ENCODE measurements at places on chromosomes 12 and 14.

DNA sequence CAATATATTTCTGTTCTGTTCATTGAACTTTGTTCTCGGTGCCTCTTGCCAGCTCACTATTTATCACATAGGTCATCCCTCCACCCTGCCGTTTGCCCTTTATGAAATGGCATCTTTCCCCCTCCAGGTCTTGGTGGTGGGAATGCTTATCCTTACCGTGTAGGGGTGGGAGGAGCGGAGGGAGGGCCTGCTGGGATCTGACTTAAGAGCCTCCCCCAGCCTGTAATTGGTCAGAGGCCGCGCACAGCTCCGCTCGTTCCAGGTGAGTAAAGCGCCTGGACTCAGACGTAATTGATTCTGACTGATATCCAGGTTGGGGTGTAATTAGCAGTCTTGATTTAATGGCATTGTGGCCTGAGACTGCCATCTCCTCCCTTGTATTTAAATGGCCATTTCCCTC is 185.3 kb downstream of the TSPAN9 start:
- no peak for DNase-seq

DNA sequence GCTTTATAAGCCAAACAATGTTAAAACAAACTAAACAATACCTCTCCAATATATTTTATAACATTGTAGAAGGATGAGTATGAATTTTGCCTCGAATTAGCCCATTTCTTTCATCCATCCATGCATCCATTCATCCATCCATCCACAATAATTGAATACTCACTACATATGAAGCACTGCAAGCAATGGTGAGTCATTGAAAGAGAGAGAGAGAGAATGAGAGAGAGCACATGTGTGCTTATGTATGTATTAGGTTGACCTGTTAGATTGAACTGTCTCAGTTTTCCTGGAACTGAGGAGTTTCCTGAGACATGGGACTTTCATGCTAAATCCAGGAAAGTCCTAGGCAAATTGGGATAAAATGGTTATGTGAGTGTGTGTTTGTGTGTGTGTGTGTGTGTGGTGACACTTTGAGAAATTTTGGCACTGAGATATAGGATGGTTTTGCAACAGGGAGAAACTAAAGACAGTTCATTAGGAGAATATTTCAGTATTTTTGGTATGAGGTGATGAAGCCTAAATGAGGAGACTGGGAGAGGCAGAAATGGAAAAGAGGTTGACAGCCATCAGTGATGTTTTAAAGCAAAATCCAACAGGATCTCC is 98.4 kb downstream of the C12orf75 start:
- no peak for DNase-seq

GRCh38 chr12:59928416-59928815 is 332.6 kb downstream of the SLC16A7 start:
- DNase-seq = peak; percentile 31

- DNase-seq = no peak
Observed at GRCh38 chr14:54310151-54310850, 86.5 kb upstream of the CDKN3 start.

- DNase-seq = no peak
Observed at GRCh38 chr14:49989966-49990365, 97.1 kb downstream of the ARF6 start.

- no peak for DNase-seq
Observed at GRCh38 chr12:53424626-53425514, 1.2 kb downstream of the AMHR2 start.

- DNase-seq = peak; percentile 49
Observed at GRCh38 chr12:115203701-115204100, 519.7 kb upstream of the TBX3 start.

DNA sequence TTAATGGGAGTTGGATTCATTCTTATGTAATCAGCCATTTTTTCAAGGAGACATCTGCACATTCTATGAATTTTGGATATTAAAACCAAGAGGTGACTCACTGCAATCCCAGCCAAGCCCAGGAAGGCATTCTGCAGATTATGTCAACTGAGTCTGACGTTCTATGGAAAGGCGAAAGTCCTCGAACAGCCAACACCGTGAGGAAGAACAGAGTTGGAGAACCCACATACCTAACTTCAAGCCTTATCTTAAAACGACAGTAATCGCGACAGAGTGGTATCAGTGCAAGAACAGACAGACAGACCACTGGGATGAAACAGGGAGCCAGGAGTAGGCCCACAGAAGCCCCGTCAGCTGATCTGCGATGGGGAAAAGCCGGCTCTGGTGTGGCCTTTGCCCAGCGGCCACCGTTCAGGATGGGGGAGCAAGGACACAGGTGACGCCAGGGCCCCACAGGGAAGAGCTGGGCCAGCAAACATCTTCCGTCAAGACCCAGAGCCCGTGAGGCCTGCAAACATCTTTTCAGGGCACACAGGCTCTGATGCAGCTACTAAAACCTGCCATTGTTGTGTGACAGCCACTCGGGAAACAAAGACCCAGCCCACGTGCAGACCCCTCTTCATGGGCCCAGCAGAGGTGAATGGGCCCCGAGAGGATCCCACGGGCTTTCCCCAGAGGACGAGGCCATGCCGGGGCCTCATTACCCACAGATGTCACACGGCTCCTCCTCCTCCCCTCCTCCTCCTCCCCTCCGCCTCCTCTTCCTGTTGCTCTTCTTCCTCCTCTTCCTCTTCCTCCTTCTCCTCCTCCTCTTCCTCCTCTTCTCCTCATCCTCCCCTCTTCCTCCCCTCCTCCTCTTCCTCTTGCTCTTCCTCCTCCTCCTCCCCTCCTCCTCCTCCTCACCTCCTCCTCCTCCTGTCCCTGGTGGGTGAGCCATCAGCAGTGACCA is 277.6 kb downstream of the ADGRD1 start:
- DNase-seq = no peak

GRCh38 chr14:92587700-92588085 is 74.1 kb downstream of the RIN3 start:
- no peak for DNase-seq

DNA sequence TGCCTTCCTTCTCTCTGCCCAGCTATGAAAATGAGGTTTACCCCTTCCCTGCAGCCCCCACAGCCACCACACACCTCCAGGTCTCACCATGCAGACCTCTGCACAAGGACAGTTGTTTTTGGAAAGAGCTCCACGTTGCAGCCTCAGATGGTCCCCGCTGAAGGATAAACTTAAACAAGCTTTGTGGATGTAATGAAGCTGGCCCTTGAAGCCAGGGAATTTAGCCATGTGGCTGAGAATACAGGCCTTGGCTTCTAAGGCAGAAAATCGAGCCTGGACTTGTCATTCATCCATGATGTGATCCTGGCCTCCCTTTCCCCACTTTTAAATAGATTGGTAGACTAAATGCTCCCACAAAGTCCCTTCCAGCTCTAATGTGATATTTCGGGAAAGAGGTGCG is 79.4 kb downstream of the TBX3 start:
- no peak for DNase-seq

- peak; percentile 54 for DNase-seq
Observed at GRCh38 chr14:75559451-75560222, 18.8 kb upstream of the FLVCR2 start.

- peak; percentile 45 for DNase-seq
Observed at GRCh38 chr12:131803961-131804521, 24.2 kb upstream of the MMP17 start.

- peak; percentile 35 for DNase-seq
Observed at GRCh38 chr12:80313209-80313608, 130.8 kb upstream of the PTPRQ start.

GRCh38 chr14:96117101-96117897 is 78.1 kb downstream of the C14orf132 start:
- DNase-seq = no peak

DNA sequence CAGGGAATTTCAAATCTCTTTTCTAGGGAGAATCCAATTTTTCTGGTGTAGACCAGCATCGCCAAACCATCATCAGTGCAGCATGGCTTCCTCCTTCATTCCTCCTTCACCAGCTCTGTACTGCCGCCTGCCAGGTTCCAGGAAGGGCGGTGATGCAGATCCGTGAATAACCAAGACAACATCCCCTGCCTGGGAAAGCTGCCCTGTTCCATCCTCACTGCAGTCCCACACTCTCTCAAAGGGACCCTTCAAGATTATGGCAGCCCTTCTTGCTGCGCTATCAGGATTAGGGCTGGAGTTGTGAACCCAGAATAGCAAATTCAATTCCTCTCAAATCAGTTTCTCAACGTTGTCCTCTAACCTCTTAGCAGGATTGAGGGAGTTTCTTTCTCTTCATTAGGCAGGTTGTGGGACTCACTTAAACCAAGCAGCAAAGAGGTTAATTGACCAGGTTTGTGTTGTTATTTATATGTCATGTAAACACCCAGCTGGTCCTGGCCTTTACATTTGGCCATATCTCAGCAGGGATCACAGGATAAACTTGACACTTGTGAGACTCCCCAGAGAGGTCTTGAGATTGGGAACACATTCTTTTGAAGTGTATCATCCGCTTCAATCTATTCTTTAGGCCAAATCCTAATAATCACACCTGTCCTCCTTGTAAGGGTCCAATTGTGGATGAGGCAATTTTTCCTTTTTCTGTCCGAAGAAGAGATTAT is 26.2 kb downstream of the TMEM30B start:
- no peak for DNase-seq

DNA sequence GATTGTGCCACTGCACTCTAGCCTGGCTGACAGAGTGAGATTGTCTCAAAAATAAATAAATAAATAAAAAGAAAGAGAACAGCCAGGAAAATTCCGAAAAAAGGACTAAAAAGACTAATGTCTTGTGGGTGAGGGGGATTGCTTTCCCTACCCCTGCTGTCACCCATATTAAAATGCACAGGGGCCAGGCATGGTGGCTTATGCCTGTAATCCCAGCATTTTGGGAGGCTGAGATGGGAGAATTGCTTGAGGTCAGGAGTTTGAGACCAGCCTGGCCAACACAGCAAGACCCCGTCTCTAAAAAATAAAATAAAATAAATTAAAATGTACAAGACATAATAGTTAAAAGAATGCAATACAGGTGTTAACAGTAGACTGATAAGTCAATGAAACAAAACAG is 6.1 kb downstream of the DHRS1 start:
- no peak for DNase-seq

DNA sequence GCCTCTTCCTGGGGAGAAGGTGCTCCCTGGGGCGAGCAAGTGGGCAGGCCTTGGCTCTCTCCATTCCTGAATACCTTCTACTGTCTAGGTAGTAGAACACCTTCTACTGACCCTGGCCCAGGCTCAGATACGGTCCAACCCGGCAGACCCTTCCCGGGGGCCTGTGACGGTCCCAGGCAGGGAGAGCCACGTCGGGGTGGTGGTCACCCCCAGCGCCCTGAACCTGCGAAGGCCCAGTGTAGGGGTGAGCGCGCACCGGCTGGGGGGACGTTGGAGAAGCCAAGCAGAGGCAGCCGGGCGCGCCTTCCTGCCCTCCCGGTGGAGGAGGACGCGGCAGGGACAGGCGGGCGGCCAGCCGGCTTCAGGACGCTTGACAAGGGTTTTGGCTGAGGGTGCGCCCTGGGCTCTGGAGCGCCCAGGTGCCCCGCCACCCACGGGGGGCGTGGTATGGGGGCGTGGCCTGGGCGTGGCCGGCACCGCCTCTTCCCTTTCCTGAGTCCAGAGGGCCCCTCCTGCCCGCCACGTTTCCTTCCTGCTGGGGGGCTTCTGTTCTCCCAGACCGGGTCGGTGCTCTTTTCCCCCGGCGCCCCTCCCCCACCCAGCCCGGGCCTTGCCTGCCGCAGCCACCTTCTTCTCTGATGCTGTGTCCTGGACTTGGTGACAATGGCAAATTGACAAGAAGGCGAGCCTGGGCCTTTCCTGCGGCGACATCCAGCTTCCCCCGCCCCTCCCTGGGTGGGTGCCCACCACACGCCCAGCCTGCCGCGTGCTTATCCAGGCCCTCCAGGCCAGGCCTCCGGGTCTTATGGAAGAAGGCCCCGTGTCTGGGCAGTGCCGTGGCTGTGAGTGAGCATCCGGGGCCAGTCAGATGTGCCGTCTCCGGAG is 24.5 kb upstream of the PPP1R13B start:
- no peak for DNase-seq

DNA sequence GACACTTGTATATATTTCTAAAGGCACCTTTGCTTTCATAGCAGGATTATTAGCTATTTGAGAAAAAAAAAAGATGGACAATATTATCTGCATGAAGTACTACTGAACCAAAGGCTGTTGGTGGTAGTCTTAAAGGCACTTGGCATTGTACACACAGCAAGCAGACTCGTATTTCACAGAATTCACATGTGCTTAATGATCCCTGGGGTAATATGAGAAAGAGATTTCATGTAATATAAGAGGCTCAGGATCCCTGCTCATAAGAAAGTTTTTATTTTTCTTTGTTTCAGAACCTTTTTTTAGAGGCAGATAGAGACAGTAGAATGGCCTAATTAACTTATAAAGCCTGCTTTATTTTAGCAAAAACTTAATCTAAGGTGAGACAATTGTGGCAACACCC is 59.5 kb downstream of the SYNE2 start:
- no peak for DNase-seq

DNA sequence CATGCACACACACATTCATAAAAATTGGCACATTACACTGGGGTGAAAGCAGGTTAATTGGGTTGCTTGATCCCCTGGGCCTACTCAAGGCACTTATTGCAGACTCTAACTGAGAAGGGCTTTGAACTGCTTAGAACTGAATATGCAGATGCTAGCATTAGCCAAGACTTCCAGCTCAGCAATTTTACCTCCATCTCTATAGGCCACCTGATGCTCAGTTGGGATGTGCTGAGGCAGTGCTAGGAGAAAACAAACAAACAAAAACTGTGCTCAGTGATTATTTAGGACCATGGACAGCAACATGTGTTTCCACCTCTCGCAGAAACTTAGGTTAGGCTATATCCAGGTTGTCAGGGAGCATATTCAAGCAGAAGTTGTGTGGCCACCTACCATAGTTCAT is 124.8 kb upstream of the WSCD2 start:
- DNase-seq = no peak

GRCh38 chr14:61584331-61584741 is 111.0 kb upstream of the HIF1A start:
- peak; percentile 85 for DNase-seq

- peak; percentile 56 for DNase-seq
Observed at GRCh38 chr14:77151918-77152588, 10.5 kb upstream of the ZDHHC22 start.

GRCh38 chr12:120381752-120382419 is 12.9 kb upstream of the MSI1 start:
- DNase-seq = peak; percentile 46

GRCh38 chr12:100267603-100268281 is 765 bp downstream of the SCYL2 start:
- DNase-seq = peak; percentile 20

- DNase-seq = no peak
Observed at GRCh38 chr12:30930238-30930637, 3.7 kb downstream of the TSPAN11 start.

GRCh38 chr12:110585231-110585799 is 2.2 kb upstream of the PPTC7 start:
- DNase-seq = peak; percentile 29

- peak; percentile 85 for DNase-seq
Observed at GRCh38 chr12:14384783-14385638, 19.5 kb downstream of the ATF7IP start.

DNA sequence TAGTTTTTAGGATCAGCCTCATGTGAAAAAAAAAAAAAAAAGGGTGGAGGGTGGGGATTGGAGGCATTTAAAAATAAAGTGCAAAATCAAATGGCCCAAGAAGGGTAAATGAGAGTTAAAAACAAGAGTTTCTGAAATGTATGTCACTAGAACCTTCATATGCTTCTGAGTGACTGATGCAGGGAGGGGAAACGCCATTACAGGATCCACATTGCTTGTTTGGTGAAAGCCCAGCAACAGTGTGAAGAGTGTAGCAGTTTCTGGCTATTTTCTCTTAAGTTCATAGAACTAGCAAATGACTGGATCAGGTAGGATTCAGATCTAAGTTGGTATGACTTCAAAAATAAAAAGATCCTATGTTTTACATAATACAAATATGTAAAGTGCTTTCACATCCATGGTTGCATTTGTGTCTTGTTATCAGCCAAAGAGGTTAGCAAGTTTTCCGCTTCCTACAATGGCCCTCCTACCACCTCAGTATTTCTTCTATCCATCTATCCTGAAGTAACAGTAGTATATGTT is 2.9 kb downstream of the CHPT1 start:
- no peak for DNase-seq
